ENCODE measurements at places on chromosomes 13 and 19. TPM values are rescaled to one million over a fixed set of nuclear protein-coding genes. Genes with fewer than 3 reads are reported as not detected.
A peak's percentile ranks its signal among the peaks of the same experiment; 100 is the strongest.

- DNase-seq: no peak
Observed at GRCh38 chr13:27177852-27178251, 6.2 kb upstream of the USP12 start.

The KCTD15 gene
- 72.5 TPM for total RNA-seq

The ZNF345 gene
- not detected for total RNA-seq

The LIM2 gene
- not detected for total RNA-seq

- DNase-seq: no peak
Observed at GRCh38 chr19:6417713-6418561, 6.7 kb downstream of the KHSRP start.

DNA sequence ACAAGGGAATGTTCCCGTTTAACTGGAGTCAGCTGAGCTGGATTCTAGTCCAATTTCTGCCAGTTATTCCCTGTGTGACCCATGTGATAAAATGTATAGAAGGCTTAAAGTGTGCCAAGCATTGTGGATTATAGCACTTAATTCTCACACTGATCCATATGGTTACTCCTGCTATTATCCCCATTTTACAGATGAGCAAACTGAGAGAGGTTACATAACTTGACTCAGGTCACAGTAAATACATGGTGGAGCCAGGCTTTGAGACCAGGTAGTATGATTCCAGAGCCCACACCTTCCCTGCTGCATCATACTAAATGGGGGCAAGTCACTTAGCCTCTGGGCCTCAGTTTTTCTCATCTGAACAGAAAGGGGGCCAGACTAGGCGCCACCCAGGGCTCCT, 2.0 kb upstream of the DHRS12 start:
- DNase-seq: no peak

DNA sequence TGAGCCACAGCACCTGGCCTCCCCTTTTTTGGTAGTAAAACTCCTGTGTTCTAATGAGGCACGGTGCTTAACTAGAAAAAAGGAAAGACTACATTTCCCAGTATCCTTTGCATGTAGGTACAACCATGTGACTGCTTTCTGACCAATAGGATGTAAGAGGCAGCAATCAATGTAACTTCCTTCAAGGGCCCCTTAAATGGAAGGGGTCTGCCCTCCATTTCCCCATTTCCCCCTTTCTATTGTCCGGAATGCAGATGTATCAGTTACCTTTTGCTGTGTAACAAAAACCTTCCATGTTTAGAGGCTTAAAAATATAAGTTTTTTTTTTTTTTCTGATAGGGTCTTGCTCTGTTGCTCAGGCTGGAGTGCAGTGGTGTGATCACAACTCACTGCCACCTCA, 2.2 kb downstream of the GPR32 start:
- DNase-seq: no peak

DNA sequence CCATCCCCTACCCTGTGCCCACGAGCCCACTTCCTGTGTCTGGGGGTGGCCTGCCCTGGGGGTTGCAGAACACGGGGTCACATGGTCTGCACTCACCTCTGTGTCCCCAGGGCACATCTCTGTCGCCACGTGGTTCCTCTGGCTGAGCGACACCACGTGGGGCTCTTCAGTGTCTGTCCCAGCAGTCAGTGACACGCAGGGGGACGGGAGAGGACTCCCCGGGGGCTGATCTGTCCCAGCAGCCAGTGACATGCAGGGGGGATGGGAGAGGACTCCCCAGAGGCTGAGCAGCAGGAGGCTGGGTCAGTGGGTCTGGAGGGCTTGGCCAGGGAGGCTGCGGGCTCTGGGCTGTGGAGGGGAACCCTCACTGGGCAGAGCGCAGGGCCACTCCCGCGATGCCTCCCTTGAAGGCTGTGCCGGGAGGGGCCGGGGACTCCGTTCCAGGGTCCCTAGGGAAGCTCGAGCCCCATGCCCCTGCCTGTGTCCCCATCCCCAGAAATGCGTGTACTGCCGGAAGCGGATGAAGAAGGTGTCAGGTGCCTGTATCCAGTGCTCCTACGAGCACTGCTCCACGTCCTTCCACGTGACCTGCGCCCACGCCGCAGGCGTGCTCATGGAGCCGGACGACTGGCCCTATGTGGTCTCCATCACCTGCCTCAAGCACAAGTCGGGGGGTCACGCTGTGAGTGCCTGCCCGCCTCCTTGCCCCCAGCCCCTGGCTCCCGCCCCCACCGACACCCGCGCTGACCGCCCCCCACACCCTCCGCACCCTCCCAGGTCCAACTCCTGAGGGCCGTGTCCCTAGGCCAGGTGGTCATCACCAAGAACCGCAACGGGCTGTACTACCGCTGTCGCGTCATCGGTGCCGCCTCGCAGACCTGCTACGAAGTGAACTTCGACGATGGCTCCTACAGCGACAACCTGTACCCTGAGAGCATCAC, 174.8 kb downstream of the KDM4B start:
- no peak for DNase-seq

DNA sequence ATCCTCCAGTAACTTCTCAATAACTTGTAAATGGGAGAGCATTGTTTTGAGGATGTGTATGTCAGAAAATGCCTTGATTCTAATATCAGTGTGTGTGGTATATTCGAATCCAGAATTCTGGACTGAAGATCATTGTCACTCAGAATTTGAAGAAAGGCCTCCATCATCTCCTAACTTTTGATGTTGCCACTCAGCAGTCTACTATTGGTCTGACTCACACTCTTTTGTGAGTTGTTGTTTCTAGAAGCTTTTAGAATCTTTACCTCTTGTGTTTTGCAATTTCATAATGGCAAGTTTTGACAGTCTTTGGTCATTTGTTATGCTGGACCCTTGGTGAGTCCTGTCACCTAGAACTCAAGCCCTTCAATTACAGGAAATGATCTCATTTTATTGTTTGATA, 77.0 kb downstream of the RUBCNL start:
- DNase-seq: no peak

The OR4F17 gene
- not detected for total RNA-seq

DNA sequence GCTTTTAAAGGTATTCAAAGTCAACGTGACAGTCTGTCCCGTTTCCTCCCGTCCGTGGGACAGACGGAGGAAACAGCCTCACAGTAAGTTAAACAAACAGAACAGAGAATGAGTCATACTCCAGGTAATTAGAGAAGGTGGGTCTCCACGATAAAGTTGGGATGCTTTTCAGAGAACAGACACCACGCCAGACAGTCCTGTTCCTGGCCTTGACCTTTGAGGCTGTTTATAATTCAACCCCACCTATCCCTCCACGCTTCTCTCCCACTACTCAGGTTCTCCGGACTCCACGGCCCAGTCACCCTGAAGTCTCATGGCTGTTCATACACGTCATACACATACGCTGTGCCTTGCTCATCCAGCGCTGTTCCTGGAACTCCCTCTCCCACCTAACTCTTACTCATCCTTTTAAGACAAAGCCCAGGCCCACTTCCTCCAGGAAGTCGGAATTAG, 42.5 kb downstream of the ARHGEF18 start:
- DNase-seq: peak; percentile 66

The SIAH3 gene
- total RNA-seq: not detected

- DNase-seq: no peak
Observed at GRCh38 chr19:42514449-42514848, 13.8 kb downstream of the CEACAM1 start.

GRCh38 chr13:73521985-73522524, 463.2 kb downstream of the KLF5 start:
- DNase-seq: no peak

DNA sequence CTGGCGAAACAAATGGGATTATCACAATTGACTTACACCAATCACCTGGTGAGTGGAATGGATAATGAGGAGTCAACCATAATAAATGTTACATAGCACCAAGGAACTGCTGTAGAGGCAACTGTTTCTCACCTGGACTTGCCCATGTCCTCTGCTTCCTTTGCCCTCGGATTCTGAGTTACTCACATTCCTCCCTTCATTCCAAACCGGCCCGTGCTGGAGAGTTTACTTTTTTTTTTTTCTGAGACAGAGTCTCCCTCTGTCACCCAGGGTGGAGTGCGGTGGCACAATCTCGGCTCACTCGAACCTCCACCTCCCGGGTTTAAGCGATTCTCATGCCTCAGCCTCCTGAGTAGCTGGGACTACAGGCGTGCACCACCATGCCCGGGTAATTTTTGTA, 41.5 kb upstream of the TSC22D1 start:
- DNase-seq: no peak

- DNase-seq: no peak
Observed at GRCh38 chr13:91381371-91381770, 17.1 kb upstream of the GPC5 start.

DNA sequence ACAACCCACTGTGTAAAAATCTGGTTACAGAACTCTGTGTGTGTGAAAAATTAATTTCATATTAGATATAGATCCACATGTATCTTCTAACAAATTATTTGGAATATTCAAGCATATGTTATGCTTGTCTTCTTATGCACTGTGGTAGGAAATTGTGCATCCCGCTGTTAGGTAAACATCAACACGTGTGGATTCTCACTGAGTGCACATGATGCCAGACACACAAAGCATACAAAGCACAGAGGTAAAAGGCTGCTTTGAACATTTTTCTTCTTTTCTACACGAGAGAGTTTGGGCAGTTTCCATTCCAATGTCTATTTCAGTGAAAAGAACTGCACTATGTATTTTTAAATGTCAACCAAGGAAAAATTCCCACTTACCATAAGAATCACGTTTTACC, 354.9 kb downstream of the PCDH9 start:
- no peak for DNase-seq

DNA sequence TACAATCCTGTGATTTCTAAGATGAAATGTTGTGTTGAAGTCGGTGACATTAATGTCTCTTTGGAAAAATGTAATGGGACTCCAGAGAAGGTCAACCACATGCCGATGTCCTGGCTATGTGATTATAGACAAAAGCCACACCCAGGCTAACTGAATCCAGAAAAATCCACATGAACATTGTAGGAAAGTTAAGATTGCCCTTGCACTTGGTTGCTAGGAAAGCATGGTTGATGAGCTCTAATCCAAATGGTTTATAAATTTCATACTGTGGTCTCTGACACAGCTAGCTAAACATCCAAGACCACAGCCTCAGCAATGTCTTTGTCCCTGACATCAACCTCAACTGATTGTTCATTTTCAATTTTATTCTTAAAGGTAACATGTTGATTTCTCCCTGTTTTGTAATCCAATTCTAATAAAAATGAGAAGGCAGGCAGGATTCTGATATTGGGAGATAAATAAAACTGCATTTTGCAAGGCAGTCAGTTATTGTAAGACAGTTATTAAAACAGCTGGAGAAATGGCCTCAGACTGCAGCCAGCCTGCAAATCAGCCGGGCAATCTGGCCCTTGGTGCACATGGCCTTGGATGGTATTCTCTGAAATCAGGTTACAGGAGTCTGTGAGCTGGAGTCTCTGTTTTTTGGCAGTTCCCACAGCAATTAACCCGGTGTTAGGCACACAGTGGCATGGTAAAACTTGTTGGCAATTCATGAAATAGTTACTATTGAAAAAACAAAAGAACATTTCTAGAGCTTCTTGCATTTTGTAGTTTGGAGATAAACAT, 93.9 kb downstream of the STARD13 start:
- DNase-seq: no peak

DNA sequence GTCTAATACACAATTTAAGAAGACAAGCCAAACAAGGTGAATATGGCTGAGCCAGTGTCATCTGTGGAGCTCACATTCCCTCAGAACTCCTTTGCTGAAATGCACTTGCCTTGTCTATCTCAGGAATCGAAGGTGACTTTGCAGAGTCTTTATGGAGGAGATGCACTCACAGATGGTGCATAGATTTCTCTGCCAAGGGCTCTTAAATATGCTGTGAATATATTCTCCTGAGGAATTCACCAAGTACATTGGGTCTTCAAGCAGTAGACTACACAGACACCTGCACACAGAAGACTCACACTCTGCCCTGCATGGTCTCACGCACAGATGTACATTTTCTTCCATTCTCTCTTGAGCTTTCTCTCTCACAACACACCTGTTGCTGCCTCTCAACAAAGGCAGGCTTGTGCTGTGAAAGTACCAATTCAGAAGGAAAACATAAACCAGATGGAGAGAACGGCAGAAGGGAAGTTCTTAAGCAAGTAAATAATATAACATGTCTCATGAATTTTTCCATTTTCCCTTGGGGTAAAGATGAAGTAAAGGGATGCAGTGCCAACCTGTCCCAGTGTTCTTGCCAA, 174.7 kb downstream of the DLEU7 start:
- DNase-seq: no peak

- DNase-seq: no peak
Observed at GRCh38 chr13:112346899-112347229, 29.3 kb upstream of the SPACA7 start.

The PIBF1 gene
- 9.3 TPM for total RNA-seq

DNA sequence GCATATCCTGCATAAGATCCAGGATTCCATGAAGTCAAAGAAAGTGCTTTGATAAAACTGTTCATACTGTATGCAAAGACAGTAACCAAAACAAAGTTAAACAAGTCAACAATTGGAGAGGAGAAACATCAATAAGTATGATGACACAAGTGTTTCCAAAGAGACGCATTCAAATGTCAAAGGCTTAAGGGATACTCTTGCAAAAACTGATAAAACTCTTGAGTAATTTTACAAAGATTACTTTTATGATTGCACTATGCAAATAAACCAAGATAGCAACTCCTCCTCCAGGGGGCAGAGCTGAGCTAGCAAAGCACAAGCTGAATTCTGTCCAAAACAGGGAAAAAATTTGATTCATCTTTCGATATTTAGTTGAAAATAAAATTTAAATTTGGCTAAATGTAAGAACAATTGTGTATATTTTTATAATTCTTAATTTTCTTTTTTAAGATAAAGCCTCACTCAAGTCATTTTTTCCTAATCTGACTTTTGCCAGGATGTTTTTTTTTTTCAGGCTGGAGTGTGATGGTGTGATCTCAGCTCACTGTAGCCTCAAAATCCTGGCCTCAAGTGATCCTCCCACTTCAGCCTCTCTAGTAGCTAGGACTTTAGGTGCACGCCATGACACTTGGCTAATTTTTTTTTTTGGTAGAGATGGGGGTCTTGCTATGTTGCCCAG, 84.0 kb downstream of the MZT1 start:
- DNase-seq: peak; percentile 17

The RFX2 gene
- 11.8 TPM for total RNA-seq

DNA sequence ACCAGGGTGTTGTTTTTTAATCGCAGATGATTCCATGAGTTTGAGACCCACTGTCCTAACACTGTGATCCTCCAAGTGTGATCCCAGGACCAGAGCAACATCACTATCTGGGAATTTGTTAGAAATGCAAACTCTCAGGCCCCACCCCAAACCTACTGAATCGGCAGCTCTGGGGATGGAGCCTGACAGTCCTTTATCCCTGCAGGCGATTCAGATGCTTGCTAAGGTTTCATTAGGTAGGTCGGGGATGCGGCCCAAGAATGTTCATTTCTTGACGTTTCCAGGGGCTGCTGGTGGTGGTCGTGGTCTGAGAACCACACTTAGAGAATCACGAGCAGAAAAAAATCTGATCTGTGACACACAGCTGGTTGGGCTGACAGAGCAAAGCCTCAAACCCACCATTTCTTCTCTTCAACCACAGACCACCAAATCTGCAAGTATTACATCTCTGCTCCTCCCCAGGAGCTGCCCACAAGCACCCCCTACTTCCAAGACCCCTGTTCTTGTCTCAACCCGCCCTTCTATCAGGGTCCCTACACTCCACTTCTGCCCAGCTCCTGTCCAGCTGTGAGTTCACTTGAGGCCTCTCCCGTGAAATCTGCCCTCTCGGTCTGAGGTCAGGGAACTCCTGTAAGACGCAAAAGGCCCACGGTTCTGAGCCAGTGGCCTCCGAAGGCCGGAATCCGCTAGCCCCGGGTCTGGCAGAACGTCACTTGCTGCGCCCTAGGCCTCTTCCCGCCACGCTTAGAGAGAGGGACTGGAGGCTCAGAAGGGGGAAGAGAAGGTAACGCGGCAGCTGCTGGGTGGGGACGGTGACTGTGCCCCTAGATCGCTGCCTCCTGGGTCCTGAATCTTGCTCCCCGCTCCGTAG, 1.1 kb upstream of the FARP1 start:
- DNase-seq: no peak

Measured in MG63 (cell line).